NCI-H226 (cell line): ENCODE measurements at places on chromosomes 12 and 14.

- no peak for DNase-seq
Measured at GRCh38 chr12:104529130-104529874, 72.6 kb downstream of the CHST11 start.

DNA sequence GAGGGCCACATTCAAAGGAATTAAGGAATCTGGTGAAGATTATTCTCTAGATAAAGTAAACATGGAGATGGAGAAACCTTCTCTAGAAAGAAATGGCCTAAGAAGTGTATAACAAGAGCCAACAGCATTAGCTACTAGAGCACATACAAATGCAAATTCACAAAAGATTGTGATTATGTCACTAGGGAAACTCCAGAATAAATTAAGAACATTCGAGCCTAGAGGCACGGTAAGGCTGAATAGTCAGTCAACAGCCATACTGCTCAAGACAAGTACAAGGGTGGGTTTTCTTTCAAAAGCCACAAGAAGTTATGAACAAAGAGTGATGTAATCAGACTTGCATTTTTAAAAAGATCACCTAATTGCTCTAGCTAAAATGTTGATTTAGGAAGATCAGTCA lies 25.4 kb downstream of the PPP4R3A start:
- DNase-seq: no peak

- DNase-seq: peak; percentile 47
Measured at GRCh38 chr12:86234316-86234855, 21.8 kb downstream of the MGAT4C start.

DNA sequence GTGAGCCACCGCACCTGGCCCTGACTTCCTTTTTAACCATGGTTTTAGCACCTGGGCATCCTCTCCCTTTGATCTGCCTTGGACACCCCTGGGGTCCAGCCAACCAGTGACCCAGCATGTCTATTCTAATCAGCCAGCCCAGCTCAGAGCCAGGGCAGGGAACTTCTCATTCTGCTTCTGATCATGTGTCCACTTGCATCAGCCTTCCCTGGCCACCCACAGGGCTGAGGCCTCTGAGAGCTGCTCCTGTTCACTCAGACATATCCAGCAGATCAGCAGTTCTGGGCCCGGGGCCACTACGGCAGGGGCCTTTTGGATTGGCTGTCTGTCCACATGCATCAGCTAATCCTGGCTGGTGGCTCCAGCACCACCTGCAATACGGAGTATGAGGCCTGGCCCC lies 117.9 kb upstream of the MAP1LC3B2 start:
- DNase-seq: no peak

DNA sequence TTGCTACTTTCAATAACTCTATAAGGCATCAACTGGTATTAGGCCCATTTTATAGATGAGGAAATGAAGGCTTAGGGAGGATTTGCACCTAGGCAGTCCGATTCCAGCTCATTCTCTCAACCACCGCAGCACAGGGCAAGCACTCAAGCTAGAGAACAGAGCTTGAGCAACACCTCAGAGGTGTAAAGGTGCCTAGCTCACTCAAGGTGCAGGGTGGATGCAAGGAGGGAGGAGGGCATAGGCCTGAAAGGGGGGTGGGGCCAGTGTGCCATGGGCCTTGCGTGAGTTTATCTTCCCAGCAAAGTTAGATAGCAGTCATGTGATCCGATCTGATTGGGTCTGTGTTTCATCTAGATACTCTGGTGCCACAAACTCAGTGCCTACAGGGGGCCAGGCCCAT lies 10.2 kb upstream of the EMP1 start:
- DNase-seq: no peak

- DNase-seq: peak; percentile 70
Measured at GRCh38 chr12:64560396-64561301, 49.6 kb upstream of the RASSF3 start.

- no peak for DNase-seq
Measured at GRCh38 chr12:52636189-52636588, 15.8 kb downstream of the KRT2 start.

DNA sequence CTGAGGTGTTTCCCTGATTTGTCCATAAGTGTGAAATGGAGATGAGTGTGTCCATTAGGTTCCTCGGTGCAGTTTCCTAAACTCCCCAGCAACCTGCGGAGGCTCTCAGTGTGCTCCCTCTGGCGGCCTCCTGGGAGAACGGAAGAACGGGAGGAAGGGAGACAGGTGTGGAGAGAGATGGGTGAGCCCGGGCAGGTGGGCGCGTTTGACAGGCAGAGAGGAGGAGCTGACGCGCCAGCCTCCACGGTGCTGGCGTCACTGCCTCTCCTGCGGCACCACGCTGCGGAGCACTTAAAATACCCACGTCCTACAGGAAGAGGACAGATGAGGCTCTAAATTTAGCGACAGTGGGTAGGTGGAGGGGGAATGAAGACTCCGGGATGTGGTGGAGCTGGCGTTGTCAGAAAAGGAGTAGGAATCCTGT lies 26.8 kb upstream of the PEX5 start:
- no peak for DNase-seq

DNA sequence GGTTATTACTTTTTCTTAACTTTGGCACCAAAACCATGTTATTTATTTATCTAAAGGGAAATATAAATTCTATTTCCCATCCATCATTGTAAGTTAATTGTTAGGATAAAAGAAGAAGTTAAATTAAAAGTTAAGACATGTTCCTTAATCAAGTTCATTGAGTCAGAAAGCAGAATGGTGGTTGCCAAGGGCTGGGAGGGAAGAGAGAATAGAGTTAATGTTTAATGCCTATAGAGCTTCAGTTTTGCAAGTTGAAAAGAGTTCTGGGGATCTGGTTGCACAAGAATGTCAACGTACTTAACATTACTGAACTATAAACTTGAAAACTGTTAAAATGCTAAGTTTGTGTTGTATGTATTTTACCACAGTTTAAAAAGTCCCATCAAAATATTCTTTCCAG lies 63.2 kb upstream of the NR2C1 start:
- DNase-seq: no peak

DNA sequence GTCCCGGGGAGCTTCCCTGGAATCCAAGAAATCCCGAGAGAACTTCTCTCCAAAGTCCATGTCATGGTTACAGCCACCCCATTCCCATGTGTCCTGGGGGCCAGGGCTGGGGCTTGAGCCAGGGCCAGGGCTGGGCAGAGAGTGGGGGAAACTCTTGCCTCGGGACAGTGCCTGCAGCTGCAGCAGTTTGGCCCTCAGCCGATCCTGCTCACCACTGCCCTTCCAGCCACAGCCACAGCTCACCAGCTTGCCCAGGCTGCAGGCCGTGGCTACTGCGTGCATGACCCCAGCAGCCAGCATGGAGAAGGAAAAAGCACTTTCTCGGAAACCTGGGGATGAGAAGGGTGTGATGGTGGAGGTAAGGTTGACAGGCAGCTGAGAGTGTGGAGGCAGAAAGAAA lies 3.5 kb downstream of the WNT10B start:
- DNase-seq: no peak

DNA sequence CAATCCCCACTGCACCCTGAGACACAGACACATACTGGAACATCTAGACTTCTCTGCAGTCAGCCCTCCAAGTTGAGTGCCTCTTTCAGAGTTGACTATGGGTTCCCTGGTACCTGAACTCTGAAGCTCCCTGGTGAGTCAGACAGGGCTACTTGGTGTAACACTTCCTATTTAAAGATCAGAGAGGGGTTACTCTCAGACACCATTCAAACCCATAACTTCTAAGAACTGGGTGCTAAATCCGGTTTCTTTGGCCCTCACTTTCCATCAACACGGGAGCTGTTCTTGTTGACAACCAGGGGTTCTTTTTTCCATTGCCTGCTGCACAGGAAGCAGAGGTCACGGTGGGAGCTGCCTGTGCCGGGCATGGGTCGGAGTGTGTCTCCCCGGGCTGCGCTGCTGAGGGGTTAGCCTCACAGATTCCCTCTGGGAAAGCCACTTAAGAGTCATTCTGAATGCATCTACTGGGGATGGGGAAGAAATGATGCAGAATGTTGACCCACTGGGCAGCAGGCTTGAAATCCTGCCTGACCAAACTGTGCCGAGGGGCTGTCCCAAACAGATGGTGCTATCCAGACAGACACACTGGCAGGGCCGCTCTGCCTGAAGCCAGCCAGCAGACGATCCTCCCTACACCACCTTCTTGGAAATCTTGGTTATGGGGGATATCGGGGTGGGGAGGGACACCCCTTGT lies 74.1 kb downstream of the PITPNM2 start:
- no peak for DNase-seq

DNA sequence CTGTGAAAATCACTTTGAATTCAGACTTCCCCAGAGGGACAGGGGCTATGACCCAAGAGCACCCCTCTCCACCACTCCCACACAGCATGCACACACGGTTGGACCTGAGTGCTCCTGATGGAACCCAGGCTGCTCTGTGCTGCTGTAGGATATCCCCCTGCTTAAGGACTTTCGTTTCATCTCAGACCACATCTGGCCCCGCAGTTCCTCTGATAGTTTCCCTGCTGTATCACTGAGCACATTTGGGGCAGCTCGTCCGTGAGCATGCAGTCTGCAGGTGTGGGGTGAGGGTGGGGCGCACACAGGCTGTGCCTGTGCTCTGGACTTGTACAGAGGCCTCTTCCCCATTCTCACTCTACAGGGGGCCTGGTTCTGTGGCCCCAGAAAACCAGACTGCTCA lies 345.2 kb upstream of the FKBP4 start:
- DNase-seq: no peak

DNA sequence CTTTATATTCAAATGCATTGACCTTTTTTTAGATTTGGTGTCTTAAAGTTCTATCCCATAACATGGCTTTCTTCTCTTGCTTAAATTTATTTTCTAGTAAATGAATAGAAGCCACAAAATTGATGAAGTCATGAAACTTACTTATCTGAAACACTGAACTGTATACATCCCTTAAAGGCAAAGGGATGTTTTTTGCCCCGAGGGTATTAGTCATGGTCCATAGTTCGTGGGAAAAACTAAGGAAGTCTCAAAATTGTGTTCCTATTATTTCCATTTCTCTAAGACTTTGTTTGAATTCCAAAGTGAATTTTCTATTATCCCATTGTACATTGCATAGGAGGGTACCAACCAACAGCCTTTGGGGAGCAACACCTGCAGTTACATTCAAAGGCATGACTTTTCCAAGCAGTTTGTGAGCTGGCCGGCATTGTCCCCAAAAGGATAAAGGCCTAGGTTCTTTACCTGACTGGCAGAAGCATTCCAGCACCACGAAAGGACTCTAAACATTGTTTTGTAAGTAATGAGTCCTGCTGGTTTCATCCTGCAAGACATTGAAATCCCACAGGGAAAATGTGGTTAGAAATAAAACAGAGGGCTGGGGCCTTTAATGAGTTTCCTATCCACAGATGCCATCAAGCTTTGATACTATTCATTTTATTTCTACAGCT lies 473.5 kb downstream of the PRKD1 start:
- no peak for DNase-seq

GRCh38 chr12:69662764-69663163 lies 36.3 kb downstream of the BEST3 start:
- no peak for DNase-seq
